ENCODE measurements at places on chromosomes 1 and 21.

GRCh38 chr1:104797982-104798381, 1048.3 kb downstream of the AMY1C start:
- no peak for DNase-seq

GRCh38 chr1:197862221-197862620, 40.2 kb upstream of the C1orf53 start:
- DNase-seq, result no peak

DNA sequence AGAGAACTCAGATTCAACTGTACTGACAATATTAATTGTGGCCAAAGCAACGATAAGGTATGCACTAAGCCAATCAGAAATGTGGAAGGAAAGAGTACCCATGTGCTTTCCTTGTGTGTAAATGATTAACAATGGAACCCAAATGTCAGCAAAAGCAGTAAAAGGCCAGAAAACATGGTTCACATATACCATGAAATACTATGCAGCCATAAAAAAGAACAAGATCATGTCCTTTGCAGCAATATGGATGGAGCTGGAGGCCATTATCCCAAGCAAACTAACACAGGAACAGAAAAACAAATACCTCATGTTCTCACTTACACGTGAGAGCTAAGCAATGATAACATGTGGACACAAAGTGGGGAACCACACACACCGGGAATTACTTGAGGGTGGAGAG, 78.5 kb downstream of the SUSD4 start:
- DNase-seq, result no peak

DNA sequence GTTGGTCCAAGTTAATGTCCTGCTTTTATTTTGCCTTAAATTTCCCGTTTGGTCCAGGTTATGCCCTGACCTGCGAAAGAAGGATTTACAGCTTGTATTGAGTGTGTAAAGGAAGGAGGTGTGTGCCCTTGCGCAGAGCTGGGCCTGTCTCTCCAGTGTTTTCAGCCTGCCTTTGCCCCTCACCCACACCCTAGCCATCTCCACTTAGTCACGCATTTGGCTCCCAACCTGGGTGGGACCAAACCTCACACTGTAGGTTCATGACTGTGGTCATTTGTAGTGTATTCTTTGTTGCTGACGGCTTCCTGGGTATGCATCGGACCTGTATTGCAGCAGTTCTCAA, 572 bp upstream of the SRSF10 start:
- DNase-seq, result peak; percentile 73

GRCh38 chr1:232917053-232917452, 33.4 kb upstream of the NTPCR start:
- DNase-seq, result no peak

Data from stimulated activated CD8-positive, alpha-beta memory T cell treated with anti-CD3 and anti-CD28 coated beads, Interleukin-4, amount 100 ng/mL, for 48 hours (primary cell).